ENCODE measurements at places on chromosomes 5 and 9.

- DNase-seq = no peak
Measured at GRCh38 chr5:59326596-59326995, 566.9 kb downstream of the PDE4D start.

GRCh38 chr9:123541411-123541810, 185.4 kb downstream of the CRB2 start:
- DNase-seq = no peak

- no peak for DNase-seq
Measured at GRCh38 chr9:69627281-69627680, 44.9 kb downstream of the APBA1 start.

DNA sequence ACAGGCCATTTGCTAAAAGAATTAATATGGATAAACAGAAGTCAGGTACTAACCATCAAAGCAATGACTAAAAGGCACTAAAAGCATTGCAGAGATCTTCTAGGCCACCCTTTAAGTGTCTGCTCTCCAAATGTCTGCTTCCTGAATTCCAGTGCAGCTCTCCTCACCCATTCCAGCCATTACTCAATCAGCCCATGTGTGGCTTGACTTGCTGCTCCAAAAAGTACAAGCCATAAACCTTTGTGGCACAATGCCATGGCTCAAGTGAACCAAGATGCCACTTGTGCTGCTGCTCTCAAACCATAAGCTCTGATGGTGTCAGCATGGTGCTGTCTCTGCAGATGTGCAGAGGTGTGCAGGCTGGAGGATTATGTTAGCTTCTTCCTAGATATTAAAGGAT, 290.2 kb upstream of the POU5F2 start:
- no peak for DNase-seq

GRCh38 chr9:86353655-86354010, 577 bp downstream of the TUT7 start:
- no peak for DNase-seq

GRCh38 chr5:157767689-157768088, 24.2 kb downstream of the LSM11 start:
- no peak for DNase-seq

DNA sequence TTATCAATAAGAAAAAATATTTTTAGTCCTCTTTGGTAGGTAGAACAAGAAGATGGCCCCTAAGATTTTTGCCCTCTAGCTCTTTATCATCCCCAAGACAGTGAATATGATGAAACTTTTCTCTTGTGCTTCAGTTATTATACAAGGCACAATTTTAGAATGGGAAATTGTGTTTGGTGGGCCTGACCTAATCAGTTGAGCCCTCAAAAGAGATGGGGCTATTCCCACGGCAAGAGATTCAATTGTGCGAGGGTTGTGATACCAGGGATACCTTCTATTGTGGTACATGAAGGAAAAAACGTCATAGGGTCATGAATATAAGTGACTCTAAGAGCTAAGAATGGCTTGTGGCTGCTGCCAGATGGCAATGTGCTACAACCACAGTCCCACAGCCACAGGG, 94.0 kb upstream of the COX7C start:
- DNase-seq = no peak

- no peak for DNase-seq
Measured at GRCh38 chr5:155872629-155873220, 454.2 kb upstream of the SGCD start.

DNA sequence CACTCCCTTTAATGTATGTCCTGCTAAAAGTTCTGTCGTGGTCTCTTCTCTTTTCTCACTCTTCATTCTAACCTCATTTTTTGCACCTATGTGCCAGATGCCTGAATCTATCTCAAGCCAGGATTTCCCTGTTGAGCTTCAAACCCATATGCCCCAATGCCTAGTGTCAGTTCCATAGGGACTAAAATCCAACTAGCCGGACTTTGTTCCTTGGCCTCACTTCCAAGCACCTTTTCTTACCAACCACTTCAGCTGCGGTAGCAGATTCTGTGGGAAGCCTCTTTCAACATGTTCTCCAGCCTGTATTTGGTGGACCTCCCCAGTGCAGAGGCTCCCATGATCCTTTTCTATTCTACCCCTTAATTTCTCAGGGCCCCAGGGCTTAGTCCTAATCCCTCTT, 17.5 kb downstream of the C9orf57 start:
- DNase-seq = no peak

GRCh38 chr5:16881251-16881650, 54.8 kb downstream of the MYO10 start:
- DNase-seq = no peak

- DNase-seq = no peak
Measured at GRCh38 chr9:110180511-110181434, 27.2 kb downstream of the C9orf152 start.

DNA sequence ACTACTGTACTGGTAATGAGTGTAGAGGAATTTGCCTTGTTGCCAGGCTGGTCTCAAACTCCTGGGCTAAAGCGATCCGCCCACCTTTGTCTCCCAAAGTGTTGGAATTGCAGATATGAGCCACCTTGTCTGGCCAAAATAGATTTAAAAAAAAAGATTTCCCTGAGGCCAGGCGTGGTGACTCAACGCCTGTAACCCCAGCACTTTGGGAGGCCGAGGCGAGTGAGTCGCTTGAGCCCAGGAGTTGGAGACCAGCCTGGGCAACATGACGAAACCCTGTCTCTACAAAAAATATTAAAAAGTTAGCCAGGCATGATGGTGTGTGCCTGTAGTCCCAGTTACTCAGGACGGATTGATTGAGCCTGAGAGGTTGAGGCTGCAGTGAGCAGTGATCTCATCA, 62.5 kb downstream of the IPO11 start:
- DNase-seq = no peak

GRCh38 chr5:167684251-167684650, 607.2 kb upstream of the WWC1 start:
- no peak for DNase-seq

DNA sequence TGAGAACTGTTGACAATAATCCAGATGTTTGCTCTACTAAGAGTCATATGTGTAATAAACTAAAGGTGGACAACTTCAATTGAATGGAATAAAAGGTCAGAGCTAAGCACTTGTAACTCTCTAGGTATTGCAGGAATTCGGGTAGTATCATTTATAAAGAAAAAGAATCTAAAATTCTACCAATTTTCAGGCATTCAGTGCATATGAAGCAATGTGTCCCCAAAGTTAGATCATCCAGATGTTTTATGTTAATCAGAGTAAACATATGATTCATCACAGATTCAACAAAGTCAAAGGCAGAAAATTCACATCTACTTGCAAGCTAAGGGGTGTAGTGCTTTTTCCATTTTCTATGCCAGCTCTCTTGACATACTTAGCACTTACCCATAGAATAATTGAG, 477.1 kb downstream of the PDE4D start:
- DNase-seq = no peak

GRCh38 chr9:117083559-117083958, 331.3 kb downstream of the ASTN2 start:
- DNase-seq = no peak

DNA sequence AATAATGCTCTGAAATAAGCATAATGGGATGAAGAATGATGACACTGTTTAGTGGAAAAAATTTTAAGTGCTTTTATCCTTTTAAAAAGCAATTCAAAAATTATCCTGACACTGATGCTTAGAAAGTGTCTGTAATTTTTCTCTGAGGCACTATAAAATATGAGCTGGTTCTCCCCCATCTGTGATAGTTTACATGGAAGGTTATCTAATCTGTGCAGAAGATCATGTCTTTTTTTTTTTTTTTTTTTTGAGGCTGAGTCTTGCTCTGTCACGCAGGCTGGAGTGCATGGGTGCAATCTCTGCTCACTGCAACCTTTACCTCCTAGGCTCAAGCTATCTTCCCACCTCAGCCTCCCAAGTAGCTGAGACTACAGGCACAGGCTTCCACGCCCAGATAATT, 15.2 kb upstream of the TAF11L2 start:
- DNase-seq = no peak

GRCh38 chr5:141338538-141339306, at the start of gene PCDHGA2:
PCDHGA2 (plus strand) TSS chr5:141338760.
- no peak for DNase-seq

DNA sequence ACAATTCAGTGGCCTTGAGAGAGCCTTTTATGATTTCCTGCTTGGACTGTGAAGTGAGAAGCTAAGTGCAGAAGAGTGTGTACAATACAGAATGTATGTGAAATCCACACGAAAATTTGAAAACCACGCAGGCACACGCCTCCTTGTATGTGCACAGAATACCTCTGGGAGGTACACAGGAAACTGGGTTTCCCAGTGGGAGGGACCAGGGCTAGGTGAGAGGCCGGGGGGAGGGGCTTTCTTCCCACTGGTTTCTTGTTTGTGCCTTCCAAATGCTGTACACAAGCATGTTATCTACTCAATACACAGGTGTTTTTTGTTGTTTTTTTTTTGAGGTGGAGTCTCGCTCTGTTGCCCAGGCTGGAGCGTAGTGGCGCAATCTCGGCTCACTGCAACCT, 16.1 kb downstream of the C9orf50 start:
- DNase-seq = no peak

DNA sequence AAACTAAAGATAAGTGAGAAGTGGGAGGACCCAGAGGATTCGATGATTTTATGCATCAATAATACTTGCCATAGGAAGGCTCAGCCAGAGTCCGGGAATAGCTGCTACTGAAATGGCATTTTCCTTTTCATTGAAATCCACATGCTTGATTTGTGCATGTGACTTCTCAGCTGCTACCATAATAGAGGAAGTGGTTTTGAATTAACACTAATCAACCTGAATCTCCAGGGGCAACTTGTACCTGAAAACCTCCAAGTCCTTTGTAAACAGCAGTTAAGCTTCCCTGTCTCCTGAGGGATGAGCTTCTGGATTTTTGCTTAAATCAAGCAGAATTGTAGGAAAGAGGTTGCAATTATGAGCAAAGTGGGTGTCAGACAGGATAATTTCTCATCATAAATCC, 124.9 kb downstream of the PPP2R2B start:
- DNase-seq = no peak

- DNase-seq = no peak
Measured at GRCh38 chr9:136552117-136552703, 6.4 kb upstream of the NOTCH1 start.

- DNase-seq = no peak
Measured at GRCh38 chr9:91856419-91856818, 93.6 kb downstream of the ROR2 start.

DNA sequence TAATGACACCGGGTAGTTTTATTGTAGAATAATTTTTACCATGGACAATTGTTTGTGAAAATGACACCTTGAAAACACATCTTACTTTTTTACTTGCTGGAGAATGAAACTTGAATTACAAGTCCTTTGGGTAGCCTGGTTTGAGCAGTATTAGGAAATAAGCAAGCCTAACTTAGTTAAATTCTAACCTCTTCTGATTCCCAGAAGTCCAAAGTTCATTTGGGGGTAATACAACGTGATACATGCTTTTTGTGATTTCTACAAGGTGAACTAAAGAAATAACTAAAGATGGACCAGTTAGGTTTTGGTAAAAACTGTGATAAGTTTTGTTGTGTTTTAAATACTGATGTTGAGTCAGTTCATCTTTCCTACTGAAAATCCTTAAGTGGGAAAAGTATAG, 135.4 kb upstream of the DMRT1 start:
- no peak for DNase-seq

DNA sequence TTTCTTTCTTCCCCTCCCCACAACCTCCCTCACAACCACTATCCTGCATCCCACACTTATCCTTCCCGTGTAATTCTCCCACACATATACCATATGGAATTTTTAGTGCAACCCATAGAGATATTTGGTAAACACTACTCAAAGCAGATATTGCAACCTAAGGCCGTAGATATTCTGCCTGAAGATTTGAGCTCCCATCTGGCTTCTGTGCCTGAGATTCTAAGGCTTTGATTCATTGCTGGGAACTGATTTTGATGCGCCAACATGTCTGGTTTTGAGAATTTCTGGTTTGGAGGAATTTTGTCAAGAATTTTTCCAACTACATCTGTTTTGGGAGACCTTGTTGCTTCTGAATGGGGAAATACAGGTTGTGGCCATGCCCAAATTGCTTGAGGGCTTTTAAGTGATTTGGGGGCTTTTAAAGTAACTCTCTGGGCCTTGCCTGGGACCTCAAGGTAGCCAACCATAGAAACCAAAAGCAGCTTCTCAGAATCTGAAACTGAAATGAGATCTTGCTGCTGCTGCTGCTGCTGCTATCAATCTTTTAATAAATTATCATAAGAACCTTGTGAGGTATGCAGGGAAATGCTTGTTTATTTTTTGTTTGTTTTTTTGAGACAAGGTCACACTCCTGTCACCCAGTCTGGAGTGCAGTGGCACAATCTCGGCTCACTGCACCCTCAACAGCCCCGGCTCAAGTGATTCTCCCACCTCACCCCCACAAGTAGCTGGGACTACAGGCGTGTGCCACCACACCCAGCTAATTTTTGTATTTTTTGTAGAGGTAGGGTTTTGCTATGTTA, 36.2 kb downstream of the PLAC8L1 start:
- no peak for DNase-seq

DNA sequence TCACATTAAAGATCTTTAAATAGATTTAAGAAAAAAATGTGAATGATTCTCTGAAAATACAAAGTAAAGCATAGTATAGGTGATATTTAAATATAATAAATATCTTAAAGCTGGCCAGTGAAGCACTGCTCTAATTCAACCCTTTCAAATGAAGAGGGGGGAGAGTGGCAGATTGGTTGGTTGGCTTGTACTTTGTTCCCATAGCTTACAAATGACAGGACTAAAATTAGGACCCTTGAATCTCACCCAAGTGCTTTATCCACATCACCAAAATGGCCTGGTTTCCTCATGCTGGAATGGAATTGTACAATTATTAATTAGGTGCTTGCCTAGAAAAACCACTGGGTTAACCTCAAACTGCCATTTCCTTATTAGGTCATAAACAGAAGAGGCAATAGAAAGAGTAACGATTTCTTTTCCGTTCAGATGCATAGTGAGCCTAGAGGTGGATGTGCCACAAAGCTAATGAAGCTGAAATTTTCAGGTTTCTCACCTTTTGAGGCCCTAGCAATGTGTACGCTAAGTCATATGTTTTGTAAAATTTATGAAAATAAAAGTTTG, 354.5 kb upstream of the CDH6 start:
- no peak for DNase-seq

DNA sequence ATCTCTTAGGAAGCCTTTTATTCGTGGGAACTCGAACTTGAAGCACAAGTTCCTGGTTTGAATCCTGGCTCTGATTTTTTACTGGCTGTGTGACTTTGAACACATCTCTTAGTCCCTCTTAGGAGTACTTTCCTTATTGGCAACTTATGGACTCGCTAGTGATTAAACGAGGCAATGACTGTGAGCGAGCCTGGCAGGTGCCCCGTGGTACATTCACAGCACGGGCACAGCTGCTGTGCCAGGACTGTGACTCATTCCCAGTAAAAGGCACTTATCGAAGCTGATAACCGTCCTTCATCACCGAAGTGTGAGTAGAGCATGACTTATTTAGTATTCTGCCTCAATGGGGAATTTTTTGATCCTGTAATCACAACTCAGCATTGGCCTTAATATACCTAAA, 22.7 kb downstream of the CFAP90 start:
- no peak for DNase-seq

DNA sequence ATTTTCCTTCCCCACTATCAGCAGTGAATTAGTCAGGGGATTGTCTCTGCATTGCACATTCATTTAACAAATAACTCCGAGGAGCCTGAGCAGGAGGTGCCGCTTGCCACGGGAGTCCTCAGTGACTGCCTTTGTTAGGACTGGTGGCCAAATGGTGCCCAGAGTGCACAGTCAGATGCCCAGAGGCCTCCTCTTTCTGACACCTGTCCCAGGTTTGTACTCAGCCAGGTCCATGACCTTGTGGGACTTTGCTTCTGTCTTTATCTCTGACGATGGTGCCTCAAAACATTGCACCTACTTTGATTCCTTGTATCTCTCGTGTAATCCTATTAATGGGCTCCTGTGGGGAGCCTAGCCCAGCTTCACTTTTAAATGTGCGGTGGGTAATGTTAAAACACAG, 4.3 kb downstream of the SRD5A1 start:
- DNase-seq = no peak
